ENCODE measurements at places on chromosomes 13 and 19. TPM values are rescaled to one million over a fixed set of nuclear protein-coding genes. Genes with fewer than 3 reads are reported as not detected.
A peak's percentile ranks its signal among the peaks of the same experiment; 100 is the strongest.

The KLF5 gene
- 1.2 TPM for total RNA-seq

The INSR gene
- 75.5 TPM for total RNA-seq

The GNA15 gene
- 15.4 TPM for total RNA-seq

GRCh38 chr13:43785261-43785649 lies 1.5 kb downstream of the ENOX1 start:
- DNase-seq, result no peak

GRCh38 chr13:51942189-51942588 lies 69.1 kb downstream of the ATP7B start:
- DNase-seq, result peak; percentile 81
